M059J (cell line): ENCODE measurements at places on chromosomes 2 and 18. TPM values are rescaled to one million over a fixed set of nuclear protein-coding genes. Genes with fewer than 3 reads are reported as not detected.

DNA sequence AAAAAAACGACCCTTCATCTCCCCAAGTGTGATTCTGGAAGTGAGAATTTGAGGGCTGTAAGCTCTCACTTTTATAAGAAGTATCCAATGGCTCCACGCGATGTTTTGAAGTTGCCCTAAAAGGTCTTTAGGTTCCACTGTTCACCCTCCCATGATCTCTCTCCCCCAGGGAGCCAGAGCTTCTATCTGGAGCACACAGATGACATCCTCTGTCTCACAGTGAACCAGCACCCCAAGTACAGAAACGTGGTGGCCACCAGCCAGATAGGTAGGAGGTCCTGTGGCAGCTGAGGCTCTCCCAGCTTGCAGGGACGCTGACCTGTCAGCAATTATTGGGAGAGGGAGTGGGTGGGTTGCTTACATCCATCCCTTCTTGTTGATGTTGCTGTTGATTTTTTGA, 97.8 kb downstream of the RTN4 start:
- DNase-seq = peak; percentile 16

OXER1 gene
- total RNA-seq = not detected in 2 replicates

- DNase-seq = no peak
These were observed 188.3 kb downstream of the TWIST2 start for GRCh38 chr2:239035997-239036731.

- DNase-seq = no peak
These were observed 114.1 kb downstream of the GBX2 start for GRCh38 chr2:236054125-236054524.

PPIL3 gene
- total RNA-seq = 54.7 and 56.8 TPM in 2 replicates

DNA sequence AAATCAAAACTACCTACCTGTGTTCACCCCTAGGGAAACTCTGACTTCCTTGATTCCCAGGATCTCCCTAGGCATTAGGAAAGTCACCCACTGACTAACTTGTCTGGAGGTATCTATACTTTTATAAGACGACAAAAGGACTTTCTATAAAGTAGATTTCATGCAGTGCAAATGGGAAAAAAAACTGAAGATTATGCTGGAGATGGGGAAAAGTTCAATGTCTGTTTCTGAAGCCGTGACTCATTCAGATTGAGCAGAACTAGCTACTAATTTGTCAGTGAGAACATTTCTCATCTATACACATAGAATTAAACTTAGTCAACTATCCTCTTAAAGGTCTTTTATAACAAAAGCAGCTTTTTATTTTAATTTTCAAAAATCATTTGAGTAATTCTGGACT, 6.0 kb downstream of the SEPTIN10 start:
- peak; percentile 40 for DNase-seq

DNA sequence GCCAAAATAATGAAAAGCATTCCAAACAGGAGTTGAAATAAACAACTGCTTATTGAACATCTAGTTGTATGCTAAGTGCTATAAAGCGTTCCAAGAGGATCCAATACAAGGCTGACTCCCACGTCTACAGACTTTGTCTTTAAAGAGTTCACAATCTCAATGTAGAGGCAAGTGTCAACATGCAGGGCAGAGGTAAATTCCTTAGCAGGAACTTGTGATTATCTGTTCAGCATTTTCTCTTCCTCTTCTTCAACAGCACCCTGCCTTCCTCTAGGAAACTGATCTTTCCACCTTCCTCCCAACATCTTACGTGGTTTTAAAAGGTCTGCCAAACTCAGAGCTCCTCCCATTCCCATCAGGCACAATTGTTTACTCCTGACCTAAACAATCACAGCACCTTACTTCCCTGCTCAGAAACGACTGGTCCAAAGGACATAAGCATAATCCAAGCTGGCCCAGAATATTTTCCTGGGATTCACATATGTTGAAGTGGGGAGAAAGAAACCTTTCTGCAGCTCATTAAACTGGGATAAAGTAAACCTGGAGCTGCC, 83.9 kb downstream of the ITSN2 start:
- peak; percentile 3 for DNase-seq

VAMP5 gene
- 15.1 and 22.3 TPM in 2 replicates for total RNA-seq

GRCh38 chr2:154370873-154371272, 327.6 kb upstream of the KCNJ3 start:
- DNase-seq = no peak

GRCh38 chr2:161353543-161353942, 45.3 kb downstream of the PSMD14 start:
- DNase-seq = no peak

SLC40A1 gene
- 0.39 and 0.76 TPM in 2 replicates for total RNA-seq

DNA sequence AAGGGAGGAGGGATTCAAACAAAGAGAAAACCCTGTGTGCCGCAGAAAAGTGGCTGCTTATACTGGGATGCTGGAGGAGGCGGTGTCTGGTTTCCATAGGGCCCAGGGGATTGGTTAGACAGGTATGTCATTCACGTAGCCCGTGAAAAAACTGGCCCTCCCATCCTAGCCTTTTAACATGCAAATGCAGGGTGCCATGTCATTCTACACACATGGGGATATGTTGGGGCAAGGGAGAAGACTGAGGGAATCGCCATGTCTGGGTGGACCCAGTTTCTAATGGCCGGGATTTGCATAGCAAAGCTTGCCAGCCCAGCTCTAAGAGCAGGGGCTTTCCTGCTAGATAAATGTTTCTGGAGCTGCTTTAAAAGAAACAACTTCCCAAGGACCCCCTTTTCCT, 8.2 kb upstream of the RNU2-63P start:
- no peak for DNase-seq

GRCh38 chr18:35411625-35412351, 34.7 kb upstream of the ZNF396 start:
- DNase-seq = no peak

DNA sequence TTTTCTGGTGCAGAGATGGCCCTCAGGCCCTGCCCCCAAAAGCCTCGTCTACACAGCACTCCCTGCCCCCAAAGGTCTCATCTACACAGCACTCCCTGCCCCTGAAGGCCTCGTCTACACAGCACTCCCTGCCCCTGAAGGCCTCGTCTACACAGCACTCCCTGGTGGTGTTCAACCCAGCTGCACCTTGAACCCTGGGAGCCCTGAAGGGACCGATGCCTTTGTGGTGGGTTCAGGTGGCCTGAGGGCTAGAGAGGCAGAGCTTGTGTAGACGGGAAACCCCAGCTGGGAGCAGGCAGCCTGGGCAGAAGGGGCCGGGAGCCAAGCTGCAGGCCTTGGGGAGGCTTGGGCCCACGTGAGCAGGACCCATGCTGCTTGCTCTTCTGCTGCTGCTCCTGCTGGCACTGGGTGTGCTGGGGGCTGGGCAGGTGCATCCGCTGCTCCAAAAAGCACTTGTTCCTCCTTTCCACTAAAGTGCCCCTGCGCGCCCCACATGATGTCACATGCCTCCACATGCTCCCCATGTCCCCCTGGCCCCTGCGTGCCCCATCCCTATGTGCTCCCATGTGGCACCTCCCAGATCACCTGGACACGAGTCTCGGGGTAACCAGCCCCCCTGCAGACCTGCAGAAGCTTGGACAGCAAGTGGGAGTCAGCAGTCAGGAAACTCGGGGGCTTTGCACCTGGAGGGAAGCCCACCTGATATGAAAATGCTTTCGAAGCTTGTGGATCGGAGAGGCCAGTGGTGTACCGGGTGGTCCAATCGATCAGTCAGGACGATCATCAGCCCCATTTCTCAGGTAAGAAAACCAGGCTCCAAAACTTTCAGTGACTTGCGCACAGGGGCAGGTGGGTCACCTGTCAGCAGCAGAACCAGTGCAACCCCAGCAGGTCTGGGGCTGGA, 94.9 kb upstream of the CTDP1 start:
- DNase-seq = no peak

GRCh38 chr2:218471982-218472381, 53.1 kb downstream of the VIL1 start:
- DNase-seq = no peak

KCNG3 gene
- 0.02 and 0.52 TPM in 2 replicates for total RNA-seq

UGT1A4 gene
- not detected in 2 replicates for total RNA-seq

DNA sequence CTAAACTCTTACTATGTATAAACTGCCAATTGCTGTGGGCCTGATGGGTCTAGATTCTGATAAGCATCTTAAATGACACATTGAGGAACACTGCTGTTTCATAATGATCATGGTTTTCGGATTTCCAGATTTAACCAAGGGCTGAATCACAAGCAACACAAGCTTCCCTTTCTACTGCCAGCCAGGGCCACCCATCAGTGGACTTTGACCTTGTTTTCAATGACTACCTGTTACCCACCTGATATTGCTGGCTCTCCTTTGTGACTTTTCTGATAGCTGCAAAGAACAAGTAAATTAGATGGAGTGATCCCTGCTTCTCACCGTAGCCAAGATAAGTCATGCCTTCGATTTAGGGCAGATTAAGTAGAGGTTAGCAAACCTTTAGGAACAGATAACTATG, 259.0 kb downstream of the PAX3 start:
- DNase-seq = no peak

DNA sequence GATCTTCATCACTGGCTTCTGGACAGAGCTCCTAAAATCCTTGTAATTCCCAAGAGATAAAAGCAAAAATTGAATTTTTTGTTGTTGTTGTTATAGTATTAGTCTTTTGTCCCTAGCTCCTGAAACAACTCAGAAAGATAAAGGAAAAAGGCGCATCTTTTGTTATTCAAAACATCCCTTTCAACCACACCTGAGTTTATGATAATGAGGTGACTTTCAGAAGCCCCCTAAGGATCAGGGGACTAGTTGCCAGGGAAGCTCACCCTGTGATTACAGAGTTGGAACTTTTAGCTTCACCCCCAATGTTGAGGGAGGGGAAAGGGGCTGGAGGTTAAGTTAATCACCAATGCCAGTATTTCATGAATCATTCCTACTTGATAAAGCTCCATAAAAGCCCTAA, 10.3 kb upstream of the CERKL start:
- DNase-seq = no peak

GRCh38 chr18:74400813-74401212, 56.3 kb downstream of the DIPK1C start:
- no peak for DNase-seq

DNA sequence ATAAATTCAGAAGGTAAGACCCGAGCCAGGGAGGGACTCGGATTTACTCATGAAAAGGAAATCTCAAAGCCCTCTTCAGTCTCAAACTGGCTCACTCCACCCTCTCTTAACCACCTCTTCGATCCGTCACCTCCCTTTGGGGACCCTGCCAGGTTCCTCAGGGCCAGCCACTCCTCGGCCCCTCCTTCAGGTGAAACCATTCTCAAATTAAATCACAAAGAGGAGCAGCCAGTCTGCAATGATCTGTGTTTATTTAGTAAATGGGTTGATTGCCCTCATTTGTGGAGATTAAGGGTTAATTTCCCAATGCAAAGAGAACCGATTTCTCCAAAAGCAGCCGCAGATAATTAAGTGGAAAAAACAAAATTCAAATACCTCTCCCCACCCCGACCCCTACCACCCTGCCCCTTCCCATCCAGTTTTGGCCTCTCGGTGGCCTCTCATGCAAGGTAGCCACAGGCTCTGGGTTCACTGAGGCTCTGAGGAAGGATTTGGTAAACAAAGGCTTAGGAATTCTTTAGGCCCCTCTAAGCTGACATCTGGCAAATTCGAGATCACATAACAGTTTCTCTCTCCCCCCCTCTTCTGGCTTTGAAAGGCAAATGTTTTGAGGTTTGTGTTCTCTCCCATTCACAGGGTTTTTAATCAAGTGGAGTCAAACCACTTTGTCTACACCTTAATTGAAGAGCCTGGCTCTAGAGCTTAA, 10.3 kb upstream of the FZD7 start:
- no peak for DNase-seq

DNA sequence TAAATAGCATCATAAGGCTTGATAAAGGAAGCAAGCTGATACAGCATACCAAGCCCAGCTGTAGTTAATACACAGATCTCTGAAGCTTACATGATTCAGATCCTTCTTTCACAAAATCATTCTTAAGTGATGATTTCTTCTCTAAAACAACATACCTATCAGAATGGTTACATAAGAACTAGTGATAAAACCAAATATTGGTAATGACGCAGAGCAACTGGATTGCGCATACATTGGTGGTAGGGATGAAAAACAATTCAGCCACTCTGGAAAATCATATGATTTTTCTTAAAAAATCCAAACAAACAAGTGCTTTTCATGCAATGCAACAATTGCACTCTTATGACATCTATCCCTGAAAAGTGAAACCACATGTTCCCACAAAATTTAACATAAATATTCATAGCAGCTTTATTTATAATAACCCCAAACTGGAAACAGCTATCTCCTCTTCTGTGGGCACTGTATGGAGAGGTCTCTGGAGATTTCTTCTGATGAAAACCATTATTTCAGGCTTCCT, 153.6 kb upstream of the DSEL start:
- peak; percentile 13 for DNase-seq

ASPRV1 gene
- 0.15 and 0.49 TPM in 2 replicates for total RNA-seq

DNA sequence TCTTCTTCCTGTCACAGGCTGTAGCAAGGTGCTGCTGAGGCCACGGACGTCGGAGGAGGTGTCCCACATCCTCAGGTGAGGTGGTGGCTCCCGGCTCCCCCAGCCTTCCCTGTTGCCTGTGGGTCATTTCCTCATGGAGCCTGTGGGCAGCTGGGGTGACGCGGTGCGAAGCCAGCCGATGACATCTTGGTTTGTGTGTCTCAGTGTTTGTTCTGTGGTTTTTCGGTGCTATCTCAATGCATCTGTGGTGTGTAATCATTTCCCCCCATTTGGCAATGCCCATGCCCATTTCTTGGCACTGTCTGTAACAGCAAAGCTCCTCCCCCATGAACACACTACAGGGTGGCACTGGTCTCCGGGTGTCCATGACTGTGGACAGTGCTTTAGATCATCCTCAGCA, 6.6 kb downstream of the D2HGDH start:
- DNase-seq = peak; percentile 77

BIN1 gene
- 36.3 and 51.1 TPM in 2 replicates for total RNA-seq

DNA sequence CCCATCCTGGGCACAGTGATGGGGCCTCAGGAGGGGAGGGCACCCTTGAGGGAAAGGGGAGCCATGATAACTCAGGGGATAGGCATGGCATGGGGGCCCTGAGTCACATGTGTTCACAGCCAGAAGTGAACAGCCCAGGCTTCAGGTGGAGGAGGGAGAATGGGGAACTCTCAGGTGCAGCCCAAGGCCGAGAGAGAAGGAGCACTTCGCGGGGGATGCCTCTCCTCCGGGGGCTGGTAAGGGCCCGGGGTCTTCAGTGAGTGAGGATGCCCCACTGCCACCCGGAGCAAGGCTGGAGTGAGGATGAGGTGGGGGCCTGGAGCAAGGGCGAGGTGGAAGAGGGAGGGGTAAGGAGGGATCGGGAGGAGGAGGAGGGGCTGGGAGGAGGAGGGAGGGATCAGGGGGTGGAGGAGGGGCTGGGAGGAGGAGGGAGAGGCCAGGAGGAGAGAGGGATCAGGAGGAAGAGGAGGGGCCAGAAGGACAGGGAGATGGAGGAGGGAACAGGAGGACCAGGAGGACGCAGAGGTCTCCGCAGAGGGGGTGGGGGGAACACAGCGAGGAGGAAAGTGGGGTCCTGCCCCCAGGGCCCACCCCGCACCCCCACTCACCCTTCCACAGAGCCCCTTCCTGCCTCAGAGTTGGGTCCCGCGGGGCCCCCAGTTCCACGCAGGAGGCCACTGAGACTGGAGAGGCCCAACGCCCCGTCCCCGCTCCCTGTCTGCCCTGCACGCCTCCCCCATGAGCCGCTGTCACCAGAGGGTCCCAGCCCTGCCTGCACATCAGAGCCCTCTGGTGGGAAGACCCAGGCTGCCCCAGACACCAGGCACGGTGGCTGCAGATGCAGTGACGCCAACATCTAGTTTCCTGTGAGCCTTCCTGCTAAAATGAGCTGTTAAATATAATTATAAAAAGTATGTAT, 42.8 kb downstream of the RAMP1 start:
- DNase-seq = peak; percentile 17

FNDC4 gene
- 2.6 and 3.1 TPM in 2 replicates for total RNA-seq

ALPG gene
- total RNA-seq = not detected in 2 replicates
